ENCODE measurements at places on chromosomes 16 and 17. TPM values are rescaled to one million over a fixed set of nuclear protein-coding genes. Genes with fewer than 3 reads are reported as not detected.
A peak's percentile ranks its signal among the peaks of the same experiment; 100 is the strongest.

ATP1B2 gene
- not detected for total RNA-seq

KCTD19 gene
- total RNA-seq, result 0.31 TPM

PTX4 gene
- total RNA-seq, result 0.30 TPM

HSPB9 gene
- 1.0 TPM for total RNA-seq

SRCAP gene
- total RNA-seq, result 61.8 TPM

LPCAT2 gene
- total RNA-seq, result 14.4 TPM

GPR142 gene
- total RNA-seq, result not detected

TNFRSF17 gene
- not detected for total RNA-seq

STAT5A gene
- total RNA-seq, result 119 TPM

ODF4 gene
- not detected for total RNA-seq

DNA sequence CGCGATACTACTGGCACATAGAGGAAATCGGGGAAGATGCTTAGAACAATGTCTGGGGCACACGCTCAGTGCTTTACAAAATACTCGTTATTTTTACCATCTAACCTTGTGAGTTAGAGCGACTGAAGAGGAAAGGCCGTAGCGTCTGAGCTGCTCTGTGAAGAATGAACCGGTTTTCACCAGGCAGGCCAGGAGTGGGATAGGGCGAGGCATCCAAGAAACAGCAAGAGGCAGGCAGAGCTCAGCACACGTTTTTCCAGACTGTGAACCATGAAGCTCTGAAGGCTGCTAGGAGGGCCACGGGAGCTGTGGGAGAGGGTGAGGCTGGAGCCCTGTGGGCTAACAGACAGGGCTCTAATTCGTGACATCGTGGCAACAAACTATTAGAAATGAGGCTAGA is 95.5 kb downstream of the MRM3 start:
- DNase-seq, result no peak

DNA sequence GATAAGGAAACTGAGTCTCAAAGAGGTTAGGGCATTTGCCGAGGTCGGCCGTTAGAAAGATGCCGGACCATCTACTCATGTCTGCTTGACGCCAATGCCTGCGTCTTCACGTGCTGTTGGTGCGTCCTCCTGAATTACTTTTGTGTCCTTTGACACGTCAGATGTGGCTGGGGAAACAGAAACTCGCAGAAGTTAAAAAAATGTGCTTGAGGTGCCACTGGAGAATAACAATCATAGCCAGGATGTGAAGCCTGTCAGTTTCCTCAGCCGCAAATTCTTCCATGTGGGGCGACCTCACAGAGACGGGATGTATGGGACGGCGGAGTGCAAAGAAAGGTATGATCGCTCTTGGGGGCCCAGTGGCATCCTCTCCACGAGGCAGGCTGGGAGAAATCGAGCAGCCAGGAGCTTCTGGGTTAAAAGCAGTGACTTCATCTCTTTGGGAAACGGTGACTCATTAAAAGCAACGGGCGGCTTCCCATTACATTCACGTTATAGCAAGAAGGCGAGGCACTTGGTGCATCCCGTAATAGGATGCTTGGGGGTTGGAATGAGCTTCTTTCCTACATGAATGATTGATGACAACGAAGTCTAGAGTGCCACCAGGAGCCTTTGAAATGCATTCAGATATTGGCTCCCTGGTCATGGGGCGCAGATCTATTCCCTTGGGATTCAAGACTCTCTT is 67.8 kb downstream of the BMERB1 start:
- DNase-seq, result no peak

DNA sequence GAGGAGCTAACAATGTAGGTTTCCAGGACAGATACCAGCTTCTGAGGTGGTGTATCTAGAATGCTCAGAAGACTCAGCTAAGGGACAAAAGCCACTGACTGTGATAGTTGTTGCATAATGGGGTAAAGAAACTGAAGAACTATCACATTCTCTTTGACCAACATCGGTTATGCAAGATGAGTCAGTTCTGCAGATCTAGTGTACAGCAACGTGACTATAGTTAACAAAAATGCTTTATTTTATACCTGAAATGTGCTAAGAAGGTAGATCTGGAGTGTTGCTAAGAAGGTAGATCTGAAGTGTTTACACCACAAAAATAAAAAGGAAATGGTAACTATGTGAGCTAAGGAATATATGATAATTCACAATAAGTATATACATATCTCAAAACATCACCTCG is 2.5 kb downstream of the KRTAP9-6 start:
- DNase-seq, result no peak

- no peak for DNase-seq
Observed at GRCh38 chr17:43826206-43826605, 6.7 kb downstream of the MPP3 start.

- no peak for DNase-seq
Observed at GRCh38 chr16:3282103-3282729, 1.1 kb upstream of the ZNF263 start.

- DNase-seq, result no peak
Observed at GRCh38 chr16:23728112-23728477, 15.1 kb upstream of the ERN2 start.

DNA sequence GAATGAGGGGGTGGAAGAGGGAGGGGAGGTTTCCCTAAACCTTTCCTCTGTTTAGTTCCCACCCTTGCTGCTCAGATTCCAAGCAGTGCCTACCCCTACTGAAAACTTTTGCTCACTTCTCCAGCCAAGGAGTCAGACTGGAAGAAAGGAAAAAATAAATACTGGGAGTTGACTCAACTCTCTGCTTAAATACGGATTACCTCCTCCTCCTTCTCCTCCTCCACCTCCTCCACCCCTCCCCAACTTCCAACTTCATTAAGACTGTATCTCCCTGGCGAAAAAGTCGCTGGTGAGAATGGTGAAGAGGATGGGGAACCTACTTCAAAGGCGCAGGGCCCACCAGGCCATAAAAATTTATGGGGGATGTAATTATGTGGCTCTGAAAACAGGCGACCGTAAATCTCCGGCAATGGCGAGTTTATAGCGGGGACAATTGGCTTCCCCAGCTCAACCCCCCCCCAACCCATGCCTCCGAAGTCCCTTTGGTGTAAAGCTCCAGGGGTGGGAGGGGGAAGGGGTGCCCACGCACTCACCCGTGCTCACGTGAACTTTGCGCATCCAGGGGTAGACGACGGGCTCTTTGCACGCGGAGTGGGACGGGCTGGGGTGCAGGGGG is 712 bp downstream of the HOXB4 start:
- DNase-seq, result no peak

- no peak for DNase-seq
Observed at GRCh38 chr16:81445966-81446906, 1.6 kb downstream of the CMIP start.

DNA sequence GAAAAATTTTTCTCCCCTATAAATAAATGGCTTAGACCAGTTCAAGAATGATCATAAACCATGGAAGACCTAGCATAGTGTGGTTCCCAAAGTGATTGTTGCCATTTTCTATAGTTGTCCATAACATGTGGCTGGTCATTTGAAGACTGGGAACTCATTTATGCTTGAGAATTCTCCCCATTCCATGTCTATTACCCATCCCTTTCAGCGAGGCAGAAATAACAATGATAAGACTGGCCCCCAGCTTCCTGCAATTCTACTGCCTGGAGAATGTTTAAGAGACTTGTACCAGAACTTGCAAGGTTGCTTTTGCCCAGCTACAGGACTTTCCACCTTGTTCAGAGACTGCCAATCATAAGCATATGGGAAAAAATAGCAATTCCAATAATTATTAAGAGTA is 146.5 kb upstream of the CDH11 start:
- no peak for DNase-seq

DNA sequence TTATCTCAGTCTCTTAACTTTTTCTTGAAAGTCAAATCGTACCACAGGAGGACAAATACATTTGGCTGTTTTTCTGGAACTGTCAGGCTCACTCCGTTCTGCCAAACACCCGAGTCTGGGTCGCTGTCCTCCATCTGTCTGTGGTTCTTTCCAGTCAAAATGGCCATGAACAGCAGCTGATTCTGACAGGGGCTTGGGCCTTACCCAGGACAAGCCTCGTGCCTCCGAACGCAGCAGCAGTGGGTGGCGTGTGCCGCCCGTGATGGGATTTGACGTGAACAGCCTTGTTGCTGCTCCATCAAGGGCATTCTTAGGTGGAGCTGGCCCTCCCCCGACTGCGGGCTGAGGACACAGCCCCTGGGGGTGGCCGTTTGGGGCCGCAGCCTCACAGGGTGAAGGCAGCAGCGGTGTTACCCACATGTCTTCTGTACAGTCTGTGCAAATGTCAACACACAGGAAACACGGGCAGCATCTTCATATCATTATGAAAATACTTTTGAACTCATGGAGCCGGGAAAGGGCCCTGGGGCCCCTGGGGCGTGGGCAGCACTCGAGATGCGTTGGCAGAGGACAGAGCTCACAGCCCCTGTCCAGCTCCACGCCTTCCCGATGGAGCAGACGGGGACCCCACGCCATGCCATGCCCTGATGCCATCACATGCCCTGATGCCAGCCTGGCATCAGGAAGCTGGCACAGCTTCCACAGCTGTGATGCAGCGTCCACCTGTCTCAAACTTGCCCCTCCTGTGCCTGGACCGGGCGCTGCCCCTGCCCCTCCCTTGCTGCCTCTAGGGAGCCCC is 8.6 kb upstream of the ACSF3 start:
- peak; percentile 63 for DNase-seq

DNA sequence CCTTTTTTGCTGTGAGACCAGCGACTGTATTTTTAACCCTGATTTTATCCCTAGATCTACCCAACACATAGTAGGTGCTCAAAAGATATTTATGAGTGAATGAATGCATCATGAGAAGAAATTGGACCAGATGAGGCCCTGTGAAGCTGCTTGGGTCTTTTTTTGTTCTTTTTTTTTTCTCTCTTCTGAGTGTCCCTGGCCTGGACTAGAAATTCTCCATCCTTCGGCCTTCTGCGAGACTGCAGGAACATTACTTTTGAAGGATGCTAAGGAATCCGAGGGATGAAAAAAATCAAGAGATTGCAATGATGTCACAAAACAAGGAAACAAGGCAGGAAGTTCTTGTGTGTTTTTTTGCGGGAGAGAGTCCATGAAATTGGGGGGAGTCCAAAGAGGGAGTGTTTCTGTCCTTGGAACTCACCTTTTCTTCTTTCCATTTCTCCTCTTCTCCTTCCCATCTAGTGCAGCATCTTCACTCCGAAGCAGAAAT is 560 bp upstream of the RUSF1 start:
- no peak for DNase-seq

- DNase-seq, result no peak
Observed at GRCh38 chr17:49955157-49955556, 13.8 kb upstream of the DLX4 start.

- DNase-seq, result peak; percentile 75
Observed at GRCh38 chr16:22321340-22322001, 24.3 kb downstream of the POLR3E start.

- no peak for DNase-seq
Observed at GRCh38 chr17:32116937-32117336, 25.4 kb upstream of the RHOT1 start.

DNA sequence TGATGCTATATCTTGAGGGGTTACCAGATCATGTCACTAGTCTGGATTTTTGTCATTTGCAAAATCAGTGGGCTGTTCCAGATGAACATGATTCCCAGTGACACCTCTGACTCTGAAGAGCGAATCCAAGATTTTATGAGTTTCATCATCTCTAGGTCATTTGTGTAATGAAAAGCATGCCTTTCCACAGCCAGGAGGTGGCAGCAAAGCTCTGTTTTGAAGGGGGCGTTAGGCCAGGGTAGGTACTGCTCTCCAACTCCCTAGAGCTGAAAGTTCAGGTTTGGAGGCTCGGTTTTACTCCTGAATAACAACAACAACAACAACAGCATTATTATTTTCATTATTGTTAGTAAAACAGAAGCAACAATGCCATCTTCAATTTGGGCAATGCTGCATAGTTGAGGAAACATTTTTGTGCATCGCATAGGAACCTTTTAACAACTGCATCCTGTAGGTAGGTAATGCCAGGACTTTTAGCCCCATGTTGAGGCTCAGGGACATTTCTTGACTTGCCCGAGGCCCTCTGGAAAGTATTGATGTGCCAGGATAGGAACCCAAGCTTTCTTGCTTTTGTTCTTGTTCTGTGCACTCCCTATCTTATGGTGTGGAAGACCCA is 77.0 kb downstream of the MYH13 start:
- peak; percentile 35 for DNase-seq

DNA sequence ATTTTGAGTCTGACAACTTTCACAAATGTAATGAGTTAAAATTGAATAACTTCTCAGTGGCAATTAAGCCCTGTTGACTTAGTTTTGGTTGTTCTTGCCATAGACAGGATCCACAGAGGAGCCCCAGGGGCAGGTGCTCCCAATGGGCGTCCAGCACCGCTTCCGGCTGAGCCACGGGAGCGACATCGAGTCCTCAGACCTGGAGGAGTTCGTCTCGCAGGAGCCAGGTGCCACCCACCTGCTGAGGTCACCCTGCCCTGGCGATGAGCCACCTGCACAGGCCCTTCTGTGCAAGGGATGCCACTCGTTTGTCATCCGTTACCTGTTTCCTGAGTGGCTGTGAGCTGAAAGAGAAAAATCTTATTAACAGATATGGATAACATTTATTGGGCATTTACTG is 10.7 kb downstream of the CCDC40 start:
- DNase-seq, result peak; percentile 56

DNA sequence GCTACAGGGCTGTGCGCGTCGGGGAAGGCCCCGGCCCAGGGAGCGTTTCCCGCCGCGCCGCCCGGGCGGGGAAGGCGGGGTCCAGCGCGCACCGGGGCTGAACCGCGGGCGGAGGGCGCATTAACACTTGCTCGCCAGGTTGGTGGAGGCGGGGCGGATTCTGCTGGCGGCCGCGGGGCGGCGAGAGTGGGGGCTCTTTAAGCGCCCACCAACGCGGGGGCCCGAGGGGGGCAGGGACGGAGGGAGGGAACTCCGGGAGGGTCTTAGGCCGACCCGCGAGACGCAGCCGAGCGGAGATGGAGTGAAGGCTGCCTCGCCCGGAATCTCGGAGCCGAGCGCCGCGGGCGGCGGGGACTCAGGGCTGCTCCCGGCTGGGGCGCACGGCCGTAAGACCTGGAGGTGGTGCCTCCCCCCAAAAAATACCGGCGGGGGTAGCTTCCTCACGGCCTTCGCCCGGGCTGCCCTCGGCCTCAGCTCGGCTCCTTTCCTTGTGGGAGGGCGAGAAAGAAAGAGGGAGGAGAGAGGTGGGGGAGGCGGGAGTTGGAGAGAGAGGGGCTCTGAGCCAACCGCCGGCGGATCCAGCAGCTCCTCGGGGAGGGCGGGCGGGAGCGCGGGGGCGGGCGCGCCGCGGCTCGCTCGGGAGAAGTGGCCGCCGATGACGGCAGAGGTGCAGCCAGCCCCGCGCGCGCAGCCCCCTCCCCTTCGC is 415 bp upstream of the FOXF1 start:
- peak; percentile 43 for DNase-seq

Data from upper lobe of left lung (tissue), 6 donors.